GM23248 (cell line): ENCODE measurements at places on chromosomes 16 and 17. TPM values are rescaled to one million over a fixed set of nuclear protein-coding genes. Genes with fewer than 3 reads are reported as not detected.

The NPW gene
- not detected in 2 replicates for total RNA-seq

The TUFM gene
- 95.2 and 107 TPM in 2 replicates for total RNA-seq

The SEZ6L2 gene
- total RNA-seq = 30.7 and 34.7 TPM in 2 replicates

The NACA2 gene
- total RNA-seq = not detected in 2 replicates

The MCRIP2 gene
- 29.3 and 30.4 TPM in 2 replicates for total RNA-seq

The KRTAP2-3 gene
- 0.38 and 13.4 TPM in 2 replicates for total RNA-seq

The INCA1 gene
- total RNA-seq = 0.32 and 1.0 TPM in 2 replicates
